Activated naive CD4-positive, alpha-beta T cell treated with anti-CD3 and anti-CD28 coated beads for 36 hours (primary cell): ENCODE measurements at places on chromosomes 1 and 21.
A peak's percentile ranks its signal among the peaks of the same experiment; 100 is the strongest.

DNA sequence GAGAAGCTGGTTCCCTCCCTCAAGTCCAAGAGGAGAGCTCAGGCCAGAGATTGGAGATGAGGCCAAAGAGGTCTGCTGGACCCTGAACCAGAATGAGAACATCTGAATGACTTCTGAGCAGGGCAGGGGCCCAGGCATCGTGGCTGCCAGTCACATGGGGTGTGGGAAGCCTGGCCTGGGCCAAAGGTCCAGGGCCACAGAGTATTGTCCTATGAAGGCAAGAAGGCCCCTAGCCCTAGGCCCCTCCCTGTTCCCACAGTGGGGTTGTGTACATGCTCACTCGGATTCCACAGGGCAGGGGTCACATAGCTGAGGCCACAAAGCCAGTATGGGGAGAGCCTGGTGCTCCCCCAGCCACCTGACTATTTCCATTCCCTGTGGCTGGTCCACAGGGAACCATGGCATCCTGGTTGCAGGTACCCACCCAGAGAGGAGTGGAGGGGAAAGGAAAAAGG is 18.5 kb upstream of the SLC1A7 start:
- no peak for DNase-seq

DNA sequence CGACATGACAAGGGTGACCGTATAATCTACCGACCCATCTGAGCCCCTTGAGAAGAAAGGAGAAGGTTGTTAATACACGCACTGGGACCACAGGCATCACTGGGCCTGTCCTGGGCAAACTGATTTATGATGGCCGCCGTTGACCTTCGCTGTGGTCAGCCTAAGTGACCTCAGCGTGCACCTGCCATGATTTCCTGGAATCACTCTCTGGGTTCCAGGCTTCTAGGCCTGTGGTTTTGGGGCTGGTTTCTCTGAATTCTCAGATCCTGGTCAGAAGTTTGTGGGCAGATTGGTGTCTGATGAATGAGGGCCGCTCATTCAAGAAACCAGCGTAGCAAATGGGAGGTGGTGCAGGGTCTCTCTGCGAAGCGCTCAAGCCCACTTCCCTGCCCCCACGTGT is 64.0 kb downstream of the SIK1 start:
- peak; percentile 38 for DNase-seq

DNA sequence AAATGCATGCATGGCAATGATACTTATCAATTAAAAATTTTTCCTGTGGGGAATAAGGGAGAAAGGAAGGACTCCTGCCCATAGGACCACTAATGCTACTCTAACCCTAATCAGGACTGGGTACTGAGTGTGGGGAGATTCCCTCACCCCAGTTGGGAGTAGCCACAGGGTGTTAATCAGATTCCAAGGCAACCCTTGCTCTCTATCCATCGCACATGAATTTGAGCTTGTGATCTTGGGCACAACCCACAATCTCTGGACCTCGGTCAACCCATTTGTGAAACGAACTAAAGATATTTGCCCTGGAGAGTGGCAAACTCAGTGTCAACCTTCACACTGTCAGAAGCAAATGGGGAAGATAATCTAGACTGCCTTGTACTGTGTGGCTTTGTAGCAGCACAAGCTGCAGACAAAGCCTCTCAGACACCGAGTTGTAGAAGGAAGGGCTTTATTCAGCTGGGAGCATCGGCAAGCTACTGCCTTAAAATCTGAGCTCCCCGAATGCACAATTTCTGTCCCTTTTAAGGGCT is 69.5 kb downstream of the SERINC2 start:
- no peak for DNase-seq

- DNase-seq: no peak
Observed at GRCh38 chr1:31445951-31446350, 32.9 kb downstream of the SERINC2 start.

DNA sequence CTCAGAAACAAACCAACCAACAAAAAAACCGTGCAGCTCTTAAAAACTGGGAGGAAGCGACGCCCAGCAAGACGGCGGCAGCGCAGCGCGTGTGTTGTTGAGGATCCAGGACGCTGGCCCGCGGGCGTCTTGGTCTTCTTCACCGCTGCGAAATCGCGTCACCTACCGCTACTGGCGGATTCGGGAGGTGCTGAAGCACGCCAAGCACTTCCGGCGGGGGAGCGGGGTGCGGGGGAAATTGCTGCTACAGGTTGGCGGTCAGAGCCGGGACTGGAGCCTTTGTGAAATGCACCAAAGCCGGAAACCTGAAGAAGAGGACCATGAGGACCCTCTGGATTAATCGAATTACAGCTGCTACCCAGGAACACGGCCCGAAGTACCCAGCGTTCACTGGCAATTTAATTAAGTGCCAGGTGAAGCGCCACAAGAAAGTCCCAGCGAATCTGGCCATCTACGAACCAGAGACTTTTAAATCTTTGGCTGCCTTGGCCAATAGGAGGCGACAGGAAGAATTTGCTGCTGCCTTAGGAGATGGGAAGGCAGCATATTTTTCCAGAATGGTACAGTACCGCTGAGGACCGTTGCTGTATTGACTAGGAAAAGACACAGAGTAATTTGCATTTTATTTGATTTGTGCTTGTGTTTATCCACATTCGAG is 11.9 kb upstream of the RIPPLY3 start:
- DNase-seq: peak; percentile 67

DNA sequence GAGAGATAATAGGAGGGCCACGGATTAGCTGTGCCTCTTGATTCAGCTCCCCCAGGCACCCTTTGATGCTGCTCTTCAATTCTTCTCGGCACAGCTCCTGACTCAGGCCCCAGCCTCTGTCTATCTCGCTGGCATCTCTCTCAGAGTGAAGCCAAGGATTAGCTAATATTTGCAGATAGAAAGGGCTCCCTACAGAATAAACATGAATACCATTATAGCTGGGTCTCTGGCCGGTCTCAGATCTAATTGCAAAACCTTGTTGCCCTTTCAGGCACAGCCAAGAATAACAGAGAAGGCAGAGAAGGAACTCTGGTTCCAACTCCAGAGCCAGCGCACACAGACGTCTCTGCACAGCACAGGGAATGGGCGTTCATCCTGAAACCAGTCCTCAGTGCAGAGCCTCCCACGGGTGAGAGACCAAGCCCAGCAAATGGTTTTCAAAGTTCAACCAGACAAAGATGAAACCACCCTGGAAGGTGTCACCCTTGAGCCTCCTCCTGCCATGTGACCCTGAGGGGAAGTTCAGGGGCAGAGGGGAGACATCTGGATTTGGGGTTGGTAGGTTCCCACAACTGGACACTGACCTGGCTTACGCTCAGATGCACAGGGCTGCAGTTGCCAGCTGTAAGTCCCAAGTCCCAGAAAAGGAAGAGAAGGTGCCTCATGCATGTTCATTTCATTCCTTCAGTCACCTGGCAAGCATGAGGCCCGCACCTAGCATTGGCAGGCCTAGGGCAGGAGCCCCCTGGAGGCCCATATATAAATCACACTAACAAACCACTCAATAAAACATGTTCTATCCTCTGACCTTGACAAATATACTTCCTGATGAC is 394.0 kb downstream of the NPHP4 start:
- DNase-seq: no peak

DNA sequence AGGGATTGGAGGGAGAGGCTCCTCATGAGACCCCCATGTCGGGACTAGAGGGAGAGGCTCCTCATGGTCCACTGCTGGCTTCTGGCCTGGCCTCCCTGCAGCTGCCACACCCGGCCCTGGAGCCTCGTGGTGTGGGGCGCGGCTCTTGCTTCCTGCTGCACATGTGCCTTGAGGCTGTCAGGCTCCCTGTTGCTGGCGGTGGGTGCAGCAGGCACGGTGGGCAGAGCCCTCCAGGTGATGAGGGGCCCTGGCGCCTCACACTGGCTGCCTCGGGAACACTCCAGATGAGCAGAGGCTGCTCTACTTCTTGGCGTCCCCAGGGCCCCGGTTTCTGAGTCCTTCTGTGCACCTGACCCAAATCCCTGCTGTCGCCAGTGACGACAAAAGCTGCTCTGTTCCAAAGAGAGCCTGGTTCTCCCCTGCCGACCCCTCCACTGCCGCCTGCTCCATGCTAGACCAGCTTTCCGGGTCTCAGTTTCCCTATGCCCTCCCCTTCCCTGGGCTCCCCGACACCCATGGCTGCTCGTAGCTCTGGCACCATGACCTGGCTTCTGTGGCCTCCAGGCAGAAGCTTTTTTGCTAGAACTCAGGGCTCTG is 9.7 kb upstream of the ATAD3B start:
- no peak for DNase-seq

GRCh38 chr1:94335447-94335846 is 82.7 kb upstream of the ABCD3 start:
- no peak for DNase-seq

DNA sequence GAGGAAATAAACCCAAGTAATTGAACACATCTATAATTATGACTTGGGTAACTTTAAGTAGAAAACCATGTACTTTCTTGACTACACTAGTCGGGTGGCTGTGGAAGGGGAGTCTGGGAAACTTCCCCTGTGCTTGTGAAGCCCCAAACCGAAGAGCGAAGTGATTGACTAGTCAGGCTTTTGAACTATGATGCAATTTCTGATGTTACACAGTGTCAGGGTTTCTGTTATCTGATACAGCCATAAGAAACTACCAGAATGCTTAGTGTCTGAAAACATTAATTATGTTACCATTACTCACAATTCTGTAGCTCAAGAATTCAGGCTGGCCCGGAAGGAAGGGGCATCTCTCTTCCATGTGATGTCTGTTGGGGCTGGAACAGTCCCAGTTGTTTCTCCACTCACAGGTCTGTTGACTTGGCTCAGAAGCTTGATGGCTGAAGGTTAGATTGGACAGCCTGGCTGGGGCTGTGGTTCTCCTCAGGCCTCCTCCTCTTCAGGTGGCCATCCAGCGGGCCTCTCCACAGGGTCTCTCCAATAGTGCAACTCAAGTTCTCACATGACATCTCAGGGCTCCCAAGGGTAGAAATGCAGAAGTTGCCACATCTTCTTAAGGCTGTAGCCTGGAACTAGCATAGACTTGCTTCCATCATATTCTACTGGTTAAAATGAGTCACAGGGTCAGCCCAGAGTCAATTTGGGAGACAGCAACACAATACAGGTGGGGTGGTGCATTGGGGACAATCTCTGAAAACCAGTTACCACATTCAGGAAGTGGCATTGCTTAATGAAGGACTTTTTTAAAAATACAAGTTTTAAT is 8.3 kb upstream of the C8B start:
- DNase-seq: no peak

DNA sequence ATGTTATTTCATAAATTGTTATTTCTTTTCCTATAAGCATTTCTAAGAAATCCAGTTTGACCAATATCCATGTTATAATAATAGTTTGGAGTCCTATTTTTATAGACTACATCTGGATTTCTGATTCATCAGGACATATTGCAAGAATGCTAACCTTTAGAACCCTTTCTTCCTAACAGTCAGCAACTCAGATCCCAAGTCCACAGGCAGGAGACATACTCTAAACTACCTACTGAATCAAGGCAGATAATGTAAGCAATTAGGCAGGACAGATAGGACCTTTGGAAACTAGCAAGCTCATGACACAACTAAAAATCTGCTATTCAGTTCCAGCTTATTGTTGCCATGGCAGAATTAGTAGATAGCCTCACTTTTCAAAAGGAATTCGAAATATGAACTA is 104.1 kb downstream of the DENND1B start:
- no peak for DNase-seq

- DNase-seq: peak; percentile 48
Observed at GRCh38 chr1:244049162-244050013, 1.7 kb upstream of the ZBTB18 start.

- no peak for DNase-seq
Observed at GRCh38 chr1:218163371-218163770, 121.7 kb upstream of the RRP15 start.

GRCh38 chr1:235060607-235061470 is 67.8 kb downstream of the TOMM20 start:
- DNase-seq: no peak

- no peak for DNase-seq
Observed at GRCh38 chr1:45329445-45329844, 2.8 kb downstream of the HPDL start.

GRCh38 chr1:156754219-156754618 is 2.7 kb upstream of the HDGF start:
- no peak for DNase-seq

- DNase-seq: peak; percentile 3
Observed at GRCh38 chr1:3904006-3904842, 4.2 kb upstream of the C1orf174 start.

DNA sequence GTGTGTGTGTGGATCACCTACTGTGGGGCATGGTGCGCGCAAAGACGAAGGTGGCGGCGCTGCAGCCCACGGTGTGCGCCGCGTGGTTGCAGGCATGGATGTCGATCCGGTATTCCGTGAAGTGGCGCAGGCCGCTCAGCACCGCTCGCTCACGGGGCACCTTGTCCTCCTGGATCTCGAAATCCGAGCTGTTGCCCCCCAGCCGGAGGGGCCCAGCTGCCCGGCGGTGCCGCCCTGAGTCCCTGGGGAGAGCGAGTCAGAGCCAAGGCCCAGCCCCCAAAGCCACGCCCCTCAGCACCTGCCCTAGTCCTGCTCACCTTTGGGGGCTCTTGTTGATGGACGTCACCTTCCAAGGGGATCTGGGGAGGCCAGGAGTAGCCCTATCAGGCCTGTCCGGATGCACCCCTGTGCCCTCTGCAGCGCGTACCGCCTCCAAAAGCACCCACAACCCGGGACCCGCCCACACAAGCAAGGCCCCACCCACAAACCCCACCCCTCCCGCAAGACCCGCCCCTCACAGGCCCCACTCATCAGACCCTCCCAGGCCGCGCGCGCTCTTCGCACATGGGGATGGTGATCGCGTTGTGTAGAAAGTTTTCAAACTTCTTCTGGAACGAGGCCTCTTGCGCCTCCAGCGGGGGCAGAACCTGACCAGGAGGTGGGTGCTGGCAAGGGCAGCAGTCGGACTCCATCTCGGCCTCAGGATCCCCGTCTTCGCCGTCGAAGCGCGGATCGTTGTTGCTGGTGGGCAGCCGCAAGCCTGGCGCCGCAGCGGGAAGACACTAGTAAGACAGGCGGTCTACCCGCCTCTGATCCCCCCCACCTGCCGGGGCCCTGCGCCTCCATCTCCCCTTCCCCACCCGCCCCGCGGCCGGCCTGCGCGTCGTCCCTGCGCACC is 13.6 kb downstream of the INSRR start:
- DNase-seq: peak; percentile 37

DNA sequence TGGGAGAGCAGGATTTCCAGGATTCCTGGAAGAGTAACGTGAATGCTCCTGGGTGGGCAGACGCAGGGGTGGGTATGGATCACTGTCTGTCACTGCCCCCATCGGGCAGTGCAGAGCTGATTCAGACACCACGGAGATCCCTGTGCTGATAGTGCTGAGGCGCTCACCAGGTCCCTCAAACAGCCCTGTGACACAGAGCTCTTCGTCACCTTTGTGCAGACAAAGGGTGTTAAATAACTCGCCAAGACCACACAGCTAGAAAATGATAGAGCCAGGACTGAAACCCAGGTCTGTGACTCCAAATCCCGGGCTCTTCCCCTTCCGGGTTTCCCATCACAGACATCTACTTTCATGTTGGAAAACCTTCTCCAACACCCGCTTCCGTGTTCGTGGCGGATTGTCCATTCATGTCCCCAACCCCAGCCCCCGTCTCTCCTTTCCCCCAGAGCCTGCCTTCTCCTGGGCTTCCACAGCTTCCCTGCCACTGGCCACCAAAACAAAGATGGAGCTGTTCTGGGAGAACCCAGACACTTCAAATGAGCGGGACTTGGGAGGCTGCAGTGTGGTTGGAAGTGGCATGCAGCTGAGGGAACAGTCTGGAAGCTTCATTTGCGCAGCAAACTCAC is 2.6 kb downstream of the EFHD2 start:
- peak; percentile 37 for DNase-seq

GRCh38 chr21:45867041-45867666 is 114.4 kb upstream of the COL6A1 start:
- DNase-seq: no peak

GRCh38 chr21:46213620-46214286 is 14.8 kb downstream of the LSS start:
- no peak for DNase-seq
